ENCODE measurements at places on chromosomes 13 and 19.

- DNase-seq = no peak
These were observed 16.0 kb upstream of the EMC10 start for GRCh38 chr19:50460161-50460765.

- DNase-seq = no peak
These were observed 1.6 kb downstream of the ZNF649 start for GRCh38 chr19:51903192-51903591.

DNA sequence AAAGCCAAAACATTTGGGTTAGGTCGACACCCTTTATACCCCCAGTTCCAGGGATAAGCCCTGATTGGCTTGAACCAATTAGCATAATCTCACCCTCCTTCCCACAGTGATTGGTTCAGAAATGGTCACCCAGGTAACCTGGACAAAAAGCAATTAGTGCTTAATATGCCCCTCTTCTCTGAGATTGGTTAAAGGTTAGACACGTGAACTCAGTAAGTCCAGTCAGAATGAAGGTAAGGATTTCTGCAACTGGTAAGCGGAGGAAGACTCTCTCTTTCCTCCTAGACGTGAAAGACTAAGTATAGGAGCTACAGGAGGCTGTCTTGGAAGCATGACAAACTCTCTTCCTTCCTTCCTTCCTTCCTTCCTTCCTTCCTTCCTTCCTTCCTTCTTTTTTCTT, 1.3 kb upstream of the PNMA8C start:
- DNase-seq = no peak

DNA sequence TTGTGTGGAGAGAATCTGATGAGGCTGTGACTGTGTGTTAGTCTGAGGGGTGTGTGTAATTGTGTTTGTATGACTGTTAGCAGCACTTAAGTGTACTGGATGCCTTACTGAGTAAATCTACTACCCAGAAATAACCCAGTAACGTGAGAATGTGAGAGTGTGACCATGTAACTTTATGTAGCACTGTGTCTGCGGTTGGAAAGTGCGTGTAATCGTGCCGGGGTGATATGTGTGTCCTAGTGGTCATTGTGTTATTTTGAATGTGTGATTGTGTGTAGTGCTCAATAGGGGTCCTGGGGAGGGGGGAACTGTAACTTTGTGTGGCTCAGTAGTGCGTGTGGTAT, 550 bp downstream of the ZNF383 start:
- no peak for DNase-seq

DNA sequence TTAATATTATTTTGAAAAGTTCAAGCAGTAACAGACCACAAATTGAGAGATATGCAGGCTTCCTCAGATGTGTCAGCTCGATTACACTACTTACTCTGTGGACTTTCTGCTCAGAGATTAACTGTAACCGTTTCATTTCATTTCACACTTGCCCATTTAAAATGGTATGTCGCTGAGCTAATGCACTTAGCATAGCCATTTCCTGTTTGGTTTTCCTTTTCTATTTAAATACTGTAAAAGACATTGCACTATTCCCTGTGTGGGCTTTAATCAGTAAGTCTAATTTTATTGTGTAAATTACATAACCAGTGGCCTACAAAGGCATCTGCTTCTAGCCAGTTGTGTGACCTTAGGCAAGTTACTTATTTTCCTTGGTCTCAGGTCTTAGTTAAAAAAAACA, 237.6 kb downstream of the LACC1 start:
- DNase-seq = no peak

- no peak for DNase-seq
These were observed 83.6 kb upstream of the PDCD5 start for GRCh38 chr19:32497391-32497790.

- DNase-seq = no peak
These were observed 48.6 kb downstream of the SCEL start for GRCh38 chr13:77584106-77584505.

DNA sequence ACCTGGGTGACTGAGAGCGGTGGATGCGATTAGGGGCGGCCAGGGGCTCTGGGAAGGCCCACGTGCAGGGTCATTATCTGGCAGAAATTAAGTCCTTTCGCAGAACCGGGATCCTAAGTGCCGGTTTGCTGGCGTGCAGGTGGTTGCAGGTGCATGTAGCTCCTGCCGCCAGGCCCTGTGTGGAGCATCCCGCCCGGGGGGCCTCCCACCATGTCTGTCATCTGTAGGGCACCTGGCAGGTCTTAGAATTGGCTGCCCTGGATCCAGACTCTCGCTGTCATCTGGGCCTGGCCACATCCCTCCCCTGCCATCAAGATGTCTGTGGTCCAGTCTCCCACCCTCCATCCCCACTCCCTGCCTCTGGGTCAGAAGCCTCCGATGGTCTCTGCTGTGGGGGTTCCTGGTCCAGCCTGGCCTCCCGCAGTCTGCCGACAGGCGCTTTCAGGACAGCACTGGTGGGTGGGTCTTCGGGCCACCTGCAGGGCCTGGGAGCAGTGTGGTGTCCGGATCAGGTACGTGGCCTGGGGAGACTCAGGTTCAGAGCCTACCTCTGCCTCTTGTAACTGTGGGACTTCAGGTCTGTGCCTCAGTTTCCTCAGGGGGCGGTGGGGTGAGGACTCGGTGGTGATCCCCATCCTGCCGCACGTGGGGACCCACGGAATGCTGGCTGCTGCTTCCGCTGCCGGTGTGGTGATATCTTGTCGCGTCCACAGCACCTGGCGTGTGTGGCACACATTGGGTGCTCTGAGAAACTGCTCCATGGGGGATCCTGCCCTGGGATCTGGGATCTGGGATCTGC, 5.4 kb downstream of the GNA11 start:
- no peak for DNase-seq

DNA sequence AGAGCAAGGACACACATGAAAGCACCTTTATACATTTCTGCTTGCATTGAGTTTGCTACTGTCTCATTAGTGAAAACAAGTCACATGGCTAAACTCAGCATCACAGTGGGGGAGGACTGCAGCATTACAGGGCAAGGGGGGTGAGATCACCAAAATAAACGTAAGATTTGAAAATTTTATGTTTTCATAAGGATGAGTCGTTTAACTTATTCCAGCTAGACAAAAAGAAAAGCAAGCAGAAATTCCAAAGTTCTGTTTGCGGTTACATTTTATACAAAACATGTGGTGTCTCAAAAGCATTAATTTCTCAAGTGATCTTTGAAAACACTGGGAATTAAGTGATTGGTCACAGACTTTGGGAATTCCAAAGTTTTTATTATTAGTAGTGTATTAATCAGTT, 261.4 kb upstream of the RXFP2 start:
- DNase-seq = no peak

- no peak for DNase-seq
These were observed 627.2 kb upstream of the SLITRK6 start for GRCh38 chr13:86426437-86426836.

GRCh38 chr19:19202707-19203011, 555 bp downstream of the NR2C2AP start:
- DNase-seq = no peak

DNA sequence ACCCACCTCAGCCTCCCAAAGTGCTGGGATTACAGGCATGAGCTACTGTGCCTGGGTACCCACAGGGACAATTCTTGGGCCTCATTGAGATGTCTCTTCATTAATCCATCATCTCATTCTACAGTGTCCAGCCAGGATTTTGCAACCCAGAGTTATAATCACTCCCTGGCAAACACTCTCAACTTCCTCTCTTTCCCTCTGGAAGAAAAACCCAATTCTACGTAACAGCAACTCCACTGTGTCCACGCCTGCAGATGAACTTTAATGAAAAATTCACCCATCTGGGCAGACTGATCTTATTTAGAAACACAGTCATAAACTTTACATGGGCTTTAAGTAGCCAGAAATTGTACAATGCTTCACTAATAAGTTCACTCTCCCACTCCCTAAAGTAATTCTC, 90.1 kb upstream of the ABCC4 start:
- no peak for DNase-seq

- no peak for DNase-seq
These were observed 92.2 kb upstream of the SERP2 start for GRCh38 chr13:44281252-44282000.

GRCh38 chr13:36753176-36753575, 65.8 kb upstream of the RFXAP start:
- no peak for DNase-seq

DNA sequence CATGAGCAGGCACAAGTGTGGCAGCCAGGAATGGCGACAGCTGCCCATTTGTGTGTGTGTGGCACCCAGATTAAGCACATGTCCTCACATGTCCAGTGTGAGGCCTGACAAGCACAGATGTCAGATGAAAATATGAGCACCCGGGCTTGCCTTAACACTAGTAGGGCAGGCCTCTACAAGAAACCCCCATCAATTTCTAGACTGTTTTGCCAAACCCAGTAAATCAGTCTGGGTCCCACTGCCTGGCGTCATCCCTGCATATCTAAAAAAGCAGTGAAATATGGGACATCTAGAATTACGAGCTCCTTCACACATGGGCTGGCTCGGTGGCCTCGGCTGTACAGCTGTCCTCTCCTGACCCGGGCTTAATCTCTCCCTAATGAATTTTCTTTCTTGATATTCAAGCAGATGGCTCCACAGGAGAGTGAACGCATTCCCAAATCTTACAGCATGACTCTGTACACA, 432.7 kb downstream of the FOXO1 start:
- DNase-seq = no peak

DNA sequence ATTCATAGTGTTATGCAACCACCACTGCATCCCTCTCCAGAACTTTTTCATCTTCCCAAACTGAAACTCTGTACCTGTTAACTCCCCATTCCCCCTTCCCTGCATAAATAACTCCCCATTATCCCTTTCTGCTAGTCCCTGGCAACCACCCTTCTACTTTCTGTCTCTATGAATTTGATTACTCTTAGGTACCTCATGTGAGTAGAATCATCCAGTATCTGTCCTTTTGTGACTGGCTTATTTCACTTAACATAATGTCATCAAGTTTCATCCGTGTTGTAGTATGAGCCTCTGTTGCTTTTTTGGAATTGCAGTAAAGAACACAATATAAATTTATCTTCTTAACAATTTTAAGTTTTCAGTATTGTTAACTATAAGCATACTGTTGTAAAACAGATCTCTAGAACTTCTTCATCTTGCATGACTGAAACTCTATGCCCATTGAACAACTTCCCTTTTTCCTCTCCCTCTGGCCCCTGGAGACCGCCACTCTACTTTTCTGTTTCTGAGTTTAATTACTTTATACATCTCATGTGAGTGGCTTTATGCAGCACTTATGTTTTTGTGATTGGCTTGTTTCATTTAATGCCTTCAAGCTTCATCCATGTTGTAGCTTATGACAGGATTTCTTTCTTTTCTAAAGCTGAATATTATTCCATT, 87.3 kb upstream of the ABCC4 start:
- no peak for DNase-seq

Data from stimulated activated CD4-positive, alpha-beta T cell treated with anti-CD3 and anti-CD28 coated beads, Interleukin-1b, Interleukin-23, amount 100 ng/mL, for 1 hour (primary cell).